Naive thymus-derived CD8-positive, alpha-beta T cell (primary cell): ENCODE measurements at places on chromosomes 5 and 9.

DNA sequence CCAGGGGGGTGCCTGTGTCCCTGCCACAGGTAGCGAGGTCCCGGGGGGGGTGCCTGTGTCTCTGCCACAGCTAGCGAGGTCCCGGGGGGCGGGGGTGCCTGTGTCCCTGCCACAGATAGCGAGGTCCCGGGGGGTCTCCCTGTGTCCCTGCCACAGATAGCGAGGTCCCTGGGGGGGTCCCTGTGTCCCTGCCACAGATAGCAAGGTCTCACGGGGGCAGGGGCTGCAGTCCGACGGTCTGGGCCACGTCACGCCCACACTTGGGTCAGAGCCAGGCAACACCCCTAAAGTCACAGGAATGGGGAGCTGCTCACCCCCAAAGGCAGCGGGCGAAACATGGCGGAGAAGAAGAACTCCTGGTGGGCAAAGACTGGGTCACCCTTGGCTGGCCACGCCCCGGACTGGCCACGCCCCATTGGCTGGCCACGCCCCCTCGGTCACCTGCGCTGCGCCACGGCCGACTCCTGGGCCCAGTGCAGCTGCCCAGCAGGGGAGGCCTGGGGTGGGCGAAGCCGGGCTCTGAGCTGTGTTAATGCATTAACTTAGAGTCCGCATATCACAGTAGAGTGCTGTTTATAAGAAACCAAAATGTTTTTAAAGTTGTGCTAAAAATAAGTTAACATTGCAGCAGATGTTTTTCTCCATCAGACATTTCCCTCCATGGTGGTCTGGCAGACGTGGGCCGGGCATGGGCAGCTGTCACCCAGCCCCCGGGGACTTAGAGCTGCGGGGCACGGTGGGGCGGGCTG lies 7.0 kb downstream of the NOXA1 start:
- no peak for DNase-seq

- DNase-seq: no peak
Measured at GRCh38 chr9:4820168-4820567, 27.4 kb downstream of the RCL1 start.

DNA sequence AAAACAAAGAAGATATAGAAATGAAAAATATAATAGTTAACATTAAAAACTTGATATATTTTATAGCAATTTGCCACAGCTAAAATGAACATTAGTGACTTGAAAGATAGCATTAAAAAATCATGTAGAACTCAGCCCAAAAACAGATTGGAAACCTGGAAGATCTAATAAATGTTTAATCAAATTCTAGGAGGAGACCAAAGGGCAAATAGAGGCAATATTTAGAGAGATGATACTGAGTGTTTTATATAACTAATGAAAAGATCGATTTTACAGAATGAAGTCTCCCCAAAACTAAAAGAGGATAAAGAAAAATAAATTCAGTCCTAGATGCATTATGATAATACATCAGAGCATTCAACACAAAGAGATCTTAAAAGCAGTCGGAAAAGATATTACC lies 127.0 kb downstream of the CWC27 start:
- DNase-seq: no peak

- peak; percentile 4 for DNase-seq
Measured at GRCh38 chr9:121268851-121269641, 1.1 kb downstream of the GSN start.

DNA sequence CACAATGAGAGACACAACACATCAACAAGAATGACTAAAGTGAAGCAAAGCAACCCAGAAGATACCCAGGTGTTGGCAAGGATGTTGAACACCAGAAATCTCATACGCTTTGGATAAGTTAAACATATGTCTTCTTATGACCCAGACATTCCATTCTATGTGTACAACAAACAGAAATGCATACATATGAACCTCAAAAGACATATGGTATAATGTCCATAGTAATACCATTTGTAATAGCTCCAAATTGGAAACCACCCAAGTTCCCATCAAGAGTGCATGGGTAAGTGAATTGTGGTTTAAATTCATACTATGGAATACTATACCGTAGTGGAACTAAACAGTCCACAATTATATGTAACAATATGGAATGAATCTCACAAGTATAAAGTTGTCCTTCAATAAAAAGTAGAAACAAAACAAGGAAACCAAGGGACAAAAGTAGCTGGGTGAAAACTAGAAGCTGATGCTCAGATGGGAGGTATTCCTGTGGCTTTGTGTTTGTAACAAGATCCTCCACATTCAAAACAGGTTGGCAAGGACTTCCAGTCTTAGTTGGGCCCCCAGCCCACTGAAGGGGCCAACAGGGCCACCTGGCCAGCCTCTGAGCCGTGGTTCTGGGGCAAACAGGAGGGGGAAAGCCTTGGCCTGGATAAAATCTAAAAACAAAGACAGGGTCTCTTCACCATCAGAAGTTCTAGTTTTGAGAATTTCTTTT lies 171.8 kb upstream of the PITX1 start:
- no peak for DNase-seq

- no peak for DNase-seq
Measured at GRCh38 chr5:72300590-72301339, 19.3 kb downstream of the MRPS27 start.

GRCh38 chr9:107235765-107236442 lies 47.2 kb upstream of the RAD23B start:
- no peak for DNase-seq
